Central memory CD4-positive, alpha-beta T cell (primary cell): ENCODE measurements at places on chromosomes 6 and 20.

DNA sequence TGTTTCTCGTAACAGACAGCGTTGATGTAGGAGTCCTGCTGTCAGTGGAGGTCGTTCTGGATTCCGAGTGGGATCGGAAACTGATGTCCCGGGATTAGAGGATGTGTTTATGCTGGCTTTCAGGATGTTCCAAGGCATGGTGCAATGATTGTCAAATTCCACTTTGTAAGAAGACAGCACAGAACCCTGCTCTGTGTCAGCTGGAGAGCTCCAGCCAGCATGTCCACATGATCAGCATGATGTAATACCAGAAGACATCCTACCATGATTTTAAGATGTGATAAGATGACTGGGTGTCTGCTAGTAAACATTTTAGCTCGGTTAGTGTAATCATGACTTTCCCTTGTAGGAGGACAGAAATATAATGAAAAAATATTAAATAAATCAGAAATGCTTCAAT lies 20.3 kb downstream of the ENPP1 start:
- DNase-seq, result no peak

DNA sequence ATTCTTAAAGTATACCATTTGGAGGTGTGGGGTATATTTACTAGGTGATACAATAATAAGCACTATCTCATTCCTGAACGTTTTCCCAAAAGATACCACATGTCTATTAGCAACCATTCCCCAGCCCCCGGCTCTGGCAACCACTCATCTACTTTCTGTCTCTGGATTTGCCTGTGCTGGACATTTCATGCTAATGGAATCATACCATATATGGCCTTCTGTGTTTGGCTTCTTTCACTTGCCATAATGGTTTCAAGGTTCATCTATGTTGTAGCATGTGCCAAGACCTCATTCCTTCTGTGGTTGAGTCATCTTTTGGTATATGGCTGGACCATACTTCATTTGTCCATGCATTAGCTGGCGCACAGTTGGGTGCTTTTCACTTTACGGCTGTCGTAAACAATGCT lies 39.7 kb downstream of the BCAS4 start:
- DNase-seq, result no peak

- no peak for DNase-seq
Measured at GRCh38 chr6:39686976-39687375, 38.2 kb downstream of the KIF6 start.

DNA sequence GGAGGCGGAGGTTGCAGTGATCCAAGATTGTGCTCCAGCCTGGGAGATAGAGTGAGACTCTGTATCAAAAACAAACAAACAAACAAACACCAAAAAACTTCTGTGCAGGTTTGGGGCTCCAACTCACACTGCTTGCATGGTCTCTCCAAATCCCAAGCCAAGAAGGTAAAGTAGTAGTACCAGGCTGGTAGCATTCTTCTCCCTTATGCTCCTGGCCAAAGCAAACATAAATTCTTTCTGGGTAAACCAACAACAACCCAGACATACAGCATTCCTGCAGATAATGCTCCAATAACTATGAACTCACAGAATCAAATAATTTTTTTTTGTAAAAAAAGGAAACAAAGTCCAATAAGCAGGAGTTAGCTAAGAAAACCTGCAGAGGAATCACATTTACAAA lies 57.8 kb upstream of the KLHL31 start:
- DNase-seq, result no peak

GRCh38 chr6:156760377-156760776 lies 16.8 kb upstream of the ARID1B start:
- no peak for DNase-seq

- DNase-seq, result no peak
Measured at GRCh38 chr6:46016063-46016608, 476 bp upstream of the CLIC5 start.

DNA sequence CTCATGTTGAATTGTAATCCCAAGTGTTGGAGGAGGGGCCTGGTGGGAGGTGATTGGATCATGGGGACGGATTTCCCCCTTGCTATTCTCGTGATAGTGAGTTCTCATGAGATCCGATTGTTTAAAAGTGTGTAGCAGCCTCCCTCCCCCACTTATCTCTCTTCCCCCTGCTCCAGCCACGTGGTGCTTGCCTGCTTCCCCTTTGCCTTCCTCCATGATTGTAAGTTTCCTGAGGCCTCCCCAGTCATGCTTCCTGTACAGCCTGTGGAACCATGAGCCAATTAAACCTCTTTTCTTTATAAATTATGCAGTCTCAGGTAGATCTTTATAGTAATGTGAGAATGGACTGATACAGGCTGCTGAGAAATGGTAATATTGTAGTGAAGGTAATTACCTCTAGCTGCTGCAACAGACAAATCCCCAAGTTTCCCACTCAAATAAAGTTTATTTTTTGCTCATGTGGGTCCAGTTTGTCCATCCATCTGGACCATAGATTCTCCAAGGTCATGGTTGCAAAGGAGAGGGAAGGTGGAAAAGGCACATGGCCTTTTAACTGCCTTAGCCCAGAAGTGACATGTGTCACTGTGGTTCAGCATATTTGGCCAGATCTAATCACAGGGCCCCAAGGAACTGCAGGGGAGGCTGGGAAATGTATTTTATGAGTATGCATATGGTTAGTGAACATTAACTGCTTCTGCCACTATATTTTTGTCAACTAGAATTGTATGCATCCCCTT lies 89.2 kb downstream of the TRMT11 start:
- DNase-seq, result no peak

GRCh38 chr6:5366941-5367340 lies 105.6 kb downstream of the FARS2 start:
- DNase-seq, result no peak

DNA sequence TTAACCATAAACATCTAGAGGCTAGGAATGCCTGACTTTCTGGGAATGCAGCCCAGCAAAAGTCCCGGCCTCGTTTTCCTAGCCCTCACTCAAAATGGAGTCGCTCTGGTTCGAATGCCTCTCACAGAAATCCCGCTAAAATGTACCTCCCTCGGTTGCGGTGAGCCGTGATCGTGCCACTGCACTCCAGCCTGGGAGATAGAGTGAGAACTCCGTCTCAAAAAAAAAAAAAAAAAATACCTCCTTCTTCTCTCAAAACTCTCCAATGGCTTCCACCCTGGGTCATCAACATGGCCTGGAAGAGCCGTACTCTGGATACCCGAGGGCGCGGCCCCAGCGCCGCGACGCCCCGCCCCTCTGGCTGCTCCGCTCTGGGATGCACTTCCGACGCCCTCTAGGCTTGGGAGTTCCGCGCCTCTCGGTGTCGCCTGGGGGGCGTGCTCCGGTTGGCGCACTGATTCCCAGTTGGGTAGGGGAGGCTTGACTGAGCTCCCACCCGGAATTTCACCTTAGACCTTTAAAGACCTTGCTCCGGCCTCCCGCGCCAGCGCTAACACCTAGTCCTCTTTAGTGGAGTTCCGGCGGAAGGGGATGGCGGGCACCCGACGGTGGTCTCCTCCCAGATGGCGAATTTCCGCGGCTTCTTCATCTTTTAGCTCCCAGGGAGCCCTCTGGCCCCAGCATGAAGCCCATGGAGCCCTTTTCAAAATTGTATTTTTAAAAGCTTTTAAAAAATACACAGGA lies 12.3 kb downstream of the HMGN4 start:
- DNase-seq, result peak; percentile 20

DNA sequence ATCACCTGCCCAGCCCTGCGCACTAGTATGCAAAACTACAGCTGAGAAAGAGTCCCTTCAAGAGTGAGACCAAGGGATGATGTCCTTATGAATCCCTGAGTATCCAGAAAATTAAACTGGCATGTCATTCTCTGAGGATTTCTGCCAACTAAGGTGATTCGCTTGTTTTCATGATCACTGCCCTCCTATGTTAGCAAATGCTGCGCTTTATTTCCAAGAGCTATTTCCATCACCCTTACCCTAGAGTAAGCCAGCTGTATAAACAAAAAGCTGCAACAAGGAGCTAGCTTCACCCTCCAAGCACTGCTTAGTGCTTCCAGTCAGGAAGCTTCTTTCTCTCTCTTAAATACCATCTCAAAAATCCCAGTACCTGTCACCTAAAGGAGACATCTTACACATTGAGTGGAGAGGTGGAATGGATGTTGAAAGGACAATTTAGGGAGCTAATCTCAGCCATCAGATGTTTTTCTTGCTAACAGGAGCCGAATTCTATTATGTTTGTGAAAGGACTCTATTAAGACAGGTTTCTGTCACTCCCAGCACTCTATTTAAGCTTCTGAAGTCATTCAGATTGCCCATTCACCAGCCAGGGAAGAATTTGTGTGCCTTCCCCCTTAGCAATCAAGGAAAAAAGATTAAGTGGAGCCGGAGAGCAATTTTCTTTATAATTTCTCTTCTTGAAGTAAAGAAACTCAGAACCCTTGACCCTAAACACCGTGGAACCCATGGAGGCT lies 322.2 kb downstream of the NRN1 start:
- DNase-seq, result no peak

DNA sequence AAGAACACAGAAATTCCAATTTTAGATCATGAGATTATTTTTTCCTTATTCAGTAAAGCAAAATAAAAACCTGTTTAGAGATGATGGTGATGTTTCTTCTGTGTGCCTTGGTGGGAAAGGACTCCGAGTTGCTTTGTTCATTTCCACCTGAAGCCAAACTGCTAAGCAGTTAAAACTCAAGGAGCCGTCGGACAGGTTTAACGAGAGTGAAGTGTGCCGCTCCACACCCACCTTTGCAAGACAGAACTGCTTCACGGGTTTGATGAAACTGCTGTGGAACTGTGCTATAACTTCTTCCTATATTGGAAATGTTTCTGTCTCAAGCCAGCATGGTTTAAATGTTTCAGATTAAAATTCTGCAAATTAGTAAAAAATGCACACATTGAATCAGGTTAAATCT lies 9.2 kb upstream of the DSP start:
- DNase-seq, result no peak

DNA sequence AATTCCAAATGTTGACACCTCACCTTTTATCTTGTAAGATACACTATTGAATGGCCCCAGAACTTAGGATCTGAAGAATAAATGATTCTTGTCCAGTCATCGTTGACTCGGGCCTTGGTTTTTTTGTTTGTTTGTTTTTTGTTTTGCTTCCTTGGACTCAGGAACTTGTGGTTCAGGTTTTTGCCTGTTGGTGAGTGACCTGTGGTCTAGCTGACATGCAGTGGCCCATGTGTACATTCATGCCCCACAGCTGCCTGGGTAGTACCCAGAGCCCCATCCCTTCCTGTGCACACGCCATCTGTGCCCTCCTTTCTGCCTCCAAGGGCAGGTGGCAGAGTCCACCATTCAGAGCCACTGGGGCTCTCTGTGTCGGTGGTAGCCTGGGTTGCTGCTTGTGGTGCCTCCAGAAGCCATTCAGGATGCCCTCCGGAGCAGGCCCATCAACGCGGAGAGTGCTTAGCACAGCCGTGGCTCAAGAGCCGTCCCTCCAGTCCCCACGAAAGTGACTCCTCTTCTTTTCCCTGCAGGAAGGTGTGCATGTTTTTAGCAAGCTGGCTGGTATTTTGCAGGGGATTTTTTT lies 85.9 kb downstream of the SYNJ2 start:
- no peak for DNase-seq

GRCh38 chr6:25094726-25095125 lies 159.0 kb upstream of the RIPOR2 start:
- no peak for DNase-seq

DNA sequence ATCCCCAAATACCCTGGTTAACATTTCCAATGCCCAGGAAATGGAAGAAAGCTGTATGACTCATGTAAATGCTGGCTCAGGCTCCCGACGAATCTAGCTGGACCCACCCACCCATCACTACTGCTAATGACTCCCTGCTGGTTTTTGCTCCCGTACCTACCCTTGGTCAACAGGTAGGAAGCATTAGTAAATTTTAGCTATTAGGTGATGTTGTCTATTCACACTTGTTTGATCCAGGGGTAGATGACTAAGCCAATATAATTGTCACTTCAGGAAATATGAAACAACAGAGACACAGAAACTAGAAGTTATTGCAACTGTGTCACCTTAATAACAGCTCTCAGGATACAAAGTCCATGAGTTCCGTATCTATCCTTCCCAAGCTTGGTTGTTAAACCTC lies 94.4 kb upstream of the BEND6 start:
- DNase-seq, result no peak

DNA sequence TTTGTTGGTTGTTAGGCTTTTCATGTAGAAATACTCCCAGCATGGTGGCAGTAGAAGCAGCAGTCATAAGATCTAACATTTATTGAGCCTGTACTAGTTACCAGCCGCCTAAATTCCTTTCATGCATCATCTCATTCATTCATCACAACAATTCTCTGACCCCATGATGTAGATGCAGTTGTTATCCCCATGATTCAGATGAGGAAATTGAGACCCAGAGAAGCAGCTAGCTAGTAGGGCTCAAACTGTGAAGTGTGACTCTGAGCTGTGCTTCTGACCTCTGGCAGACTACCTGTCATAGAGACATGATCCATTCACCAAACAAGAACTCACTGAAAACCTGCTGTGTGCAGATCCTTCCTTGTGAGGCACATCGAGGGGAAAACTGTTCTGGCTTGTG lies 16.9 kb downstream of the RREB1 start:
- no peak for DNase-seq

DNA sequence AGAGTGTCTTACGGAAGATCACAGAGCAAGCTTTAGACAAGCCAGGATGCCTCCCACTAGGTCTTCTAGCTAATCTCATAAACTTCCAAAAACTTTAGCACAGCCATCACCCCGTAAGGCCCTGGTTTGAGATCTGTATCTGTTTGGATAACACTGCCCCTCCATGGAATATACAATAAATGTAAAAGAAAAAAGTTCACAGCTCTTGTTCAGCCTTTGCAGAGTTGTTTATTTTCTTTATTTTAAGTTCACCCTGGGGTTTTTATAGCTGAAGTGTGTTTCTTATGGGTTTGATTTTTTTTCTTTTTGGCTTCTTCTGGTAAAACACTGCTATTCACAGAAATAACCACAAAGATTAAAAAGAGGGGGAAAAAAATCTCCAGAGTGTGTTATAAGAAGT lies 125.6 kb downstream of the EYA2 start:
- no peak for DNase-seq
